T-helper 2 cell treated with Interferon-gamma antibody and Interleukin-4, amounts not matched to agents 5 μg/mL and 100 μg/mL, for 36 hours (primary cell): ENCODE measurements at places on chromosomes 13 and 19.

DNA sequence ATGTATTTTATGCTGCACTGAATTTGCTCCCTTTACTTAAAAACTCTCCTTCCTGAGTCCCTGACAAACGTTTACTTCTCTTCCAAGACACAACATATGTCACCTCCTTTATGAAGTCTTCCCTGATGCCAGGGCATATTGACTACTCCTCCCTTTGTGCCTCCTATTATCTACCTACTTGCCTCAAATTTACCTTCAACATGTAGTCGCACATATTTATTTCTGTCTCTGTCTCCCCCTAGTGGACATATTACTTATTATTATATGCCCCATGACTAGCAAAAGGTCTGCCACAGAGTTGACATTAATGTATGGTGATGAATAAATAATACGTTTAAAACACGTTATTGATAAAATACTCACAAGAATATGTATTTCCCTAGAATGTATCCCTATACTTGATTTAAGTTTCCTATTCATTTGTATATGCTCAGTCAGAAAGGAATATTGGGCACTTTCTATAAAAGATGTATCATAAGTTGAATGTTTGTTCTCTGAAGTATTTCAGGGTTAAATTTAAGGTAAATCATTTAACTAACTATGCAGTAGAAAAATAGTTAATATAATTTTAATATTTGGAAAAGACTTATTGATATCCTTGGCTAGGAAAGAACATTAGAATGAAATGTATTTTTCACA lies 250.3 kb upstream of the ATXN8OS start:
- no peak for DNase-seq

GRCh38 chr19:23098988-23099387 lies 17.8 kb upstream of the ZNF730 start:
- DNase-seq = no peak

- peak; percentile 79 for DNase-seq
These were observed 4.3 kb downstream of the BBC3 start for GRCh38 chr19:47226426-47227351.

- no peak for DNase-seq
These were observed 39.6 kb downstream of the ZNRF4 start for GRCh38 chr19:5494773-5495172.

- no peak for DNase-seq
These were observed 1411.0 kb upstream of the SLC10A2 start for GRCh38 chr13:104477261-104477660.

GRCh38 chr19:33988601-33989000 lies 183.7 kb upstream of the LSM14A start:
- no peak for DNase-seq

- DNase-seq = no peak
These were observed 20.2 kb downstream of the ATP8A2 start for GRCh38 chr13:25391932-25392331.

- peak; percentile 39 for DNase-seq
These were observed 4.3 kb upstream of the ZNF17 start for GRCh38 chr19:57406516-57407123.

DNA sequence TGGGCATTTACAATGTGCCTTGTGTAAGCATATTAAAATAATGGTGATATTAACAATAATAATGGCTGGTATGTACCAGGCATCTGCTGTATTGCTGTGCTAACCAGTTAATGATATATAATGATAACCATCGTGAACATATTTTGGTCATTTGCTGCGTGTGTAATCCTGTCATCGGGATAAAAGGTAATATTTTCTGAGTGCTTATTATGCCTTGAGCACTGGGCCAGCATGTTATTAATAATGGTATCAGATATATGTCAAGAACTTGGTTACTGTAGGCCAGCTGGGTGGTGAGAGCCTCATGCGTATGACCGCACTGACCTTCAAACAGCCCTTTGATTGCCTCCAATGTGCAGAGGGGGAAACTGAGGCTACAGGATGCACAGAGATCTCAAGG lies 22.2 kb upstream of the FXYD3 start:
- no peak for DNase-seq

GRCh38 chr13:45951724-45952123 lies 100.2 kb upstream of the SIAH3 start:
- no peak for DNase-seq

DNA sequence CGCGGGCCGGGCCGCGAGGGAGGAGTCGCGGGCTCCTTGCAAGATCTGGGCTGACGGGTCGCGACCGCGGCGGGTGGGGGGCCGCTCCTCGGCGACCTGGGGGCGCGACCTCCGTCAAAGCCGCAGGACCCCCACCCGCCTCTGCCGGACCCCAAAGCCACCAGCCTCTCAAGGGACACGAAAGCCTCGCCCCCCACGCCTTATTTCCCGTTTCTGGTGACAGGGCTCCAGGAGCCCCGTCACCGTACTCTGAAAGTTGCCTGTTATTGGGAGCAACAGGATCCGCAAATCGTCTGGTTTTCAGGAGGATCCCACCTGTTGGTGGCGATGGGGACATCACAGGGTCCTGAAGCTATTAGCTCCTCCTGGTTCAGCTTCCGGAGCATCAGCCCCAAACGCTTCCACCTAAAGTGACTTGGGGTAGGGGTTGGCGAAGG lies 530 bp downstream of the MAU2 start:
- peak; percentile 6 for DNase-seq

GRCh38 chr13:97434397-97435201 lies 630 bp downstream of the RAP2A start:
- DNase-seq = peak; percentile 45

DNA sequence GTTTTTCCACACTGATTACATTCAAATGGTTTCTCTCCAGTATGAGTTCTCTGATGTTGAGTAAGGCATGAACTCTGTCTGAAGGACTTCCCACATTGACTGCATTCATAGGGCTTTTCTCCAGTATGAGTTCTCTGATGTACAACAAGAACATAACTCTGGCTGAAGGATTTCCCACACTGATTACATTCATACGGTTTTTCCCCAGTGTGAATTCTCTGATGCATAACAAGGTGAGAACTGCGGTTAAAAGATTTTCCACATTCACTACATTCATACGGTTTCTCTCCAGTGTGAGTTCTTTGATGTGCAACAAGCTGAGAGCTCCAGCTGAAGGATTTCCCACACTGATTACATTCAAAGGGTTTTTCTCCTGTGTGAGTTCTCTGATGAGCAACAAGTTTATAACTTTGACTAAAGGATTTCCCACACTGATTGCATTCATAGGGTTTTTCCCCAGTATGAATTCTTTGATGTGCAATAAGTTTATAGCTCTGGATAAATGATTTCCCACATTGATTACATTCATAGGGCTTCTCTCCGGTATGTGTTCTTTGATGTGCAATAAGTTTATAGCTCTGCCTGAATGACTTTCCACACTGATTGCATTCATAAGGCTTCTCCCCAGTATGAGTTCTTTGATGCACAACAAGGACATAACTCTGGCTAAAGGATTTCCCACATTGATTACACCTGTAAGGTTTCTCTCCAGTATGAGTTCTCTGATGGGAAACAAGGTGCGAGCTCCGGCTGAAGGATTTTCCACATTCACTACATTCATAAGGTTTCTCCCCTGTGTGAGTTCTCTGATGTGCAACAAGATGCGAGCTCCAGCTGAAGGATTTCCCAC lies 23.5 kb downstream of the ZNF180 start:
- no peak for DNase-seq

DNA sequence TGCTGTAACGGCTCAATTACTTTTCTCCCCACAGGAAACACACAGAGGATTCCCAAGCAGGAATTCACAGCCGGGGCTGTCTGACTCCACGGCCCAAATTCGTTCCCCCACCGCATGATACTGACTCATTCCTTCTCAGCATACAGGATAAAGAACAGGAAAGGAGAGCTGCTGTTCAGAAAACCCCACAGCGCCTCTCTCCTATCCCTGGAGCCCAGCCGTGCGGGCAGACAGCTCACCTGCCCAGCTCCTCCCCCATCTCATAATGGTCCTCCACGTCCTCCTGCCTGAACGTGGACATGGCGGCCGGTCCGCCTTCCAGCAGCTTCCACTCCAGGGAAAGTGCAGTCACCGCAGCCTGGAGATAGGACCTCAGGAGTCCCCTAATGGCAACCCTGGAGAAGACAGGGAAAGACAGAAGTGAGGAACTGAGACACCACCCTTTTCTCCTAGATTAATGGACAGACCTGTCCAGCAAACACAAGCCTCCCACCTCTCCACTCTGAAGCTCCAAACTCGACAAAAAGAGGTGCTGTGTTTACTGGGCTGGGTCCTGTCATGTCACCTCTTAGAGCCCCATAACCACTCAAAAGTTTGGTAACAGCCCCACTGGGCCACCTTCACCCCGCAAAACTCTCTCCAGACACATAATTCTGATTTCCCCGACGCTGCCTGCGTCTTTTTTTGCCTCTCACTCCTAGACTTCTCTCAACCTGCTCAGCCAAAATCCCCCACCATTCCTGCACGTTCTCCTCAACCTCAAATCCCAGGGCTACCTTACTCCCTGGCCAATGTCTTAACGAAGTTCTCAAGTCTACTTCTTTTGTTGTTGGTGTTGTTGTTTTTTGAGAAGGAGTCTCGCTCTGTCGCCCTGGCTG lies 1.2 kb downstream of the DAPK3 start:
- no peak for DNase-seq

DNA sequence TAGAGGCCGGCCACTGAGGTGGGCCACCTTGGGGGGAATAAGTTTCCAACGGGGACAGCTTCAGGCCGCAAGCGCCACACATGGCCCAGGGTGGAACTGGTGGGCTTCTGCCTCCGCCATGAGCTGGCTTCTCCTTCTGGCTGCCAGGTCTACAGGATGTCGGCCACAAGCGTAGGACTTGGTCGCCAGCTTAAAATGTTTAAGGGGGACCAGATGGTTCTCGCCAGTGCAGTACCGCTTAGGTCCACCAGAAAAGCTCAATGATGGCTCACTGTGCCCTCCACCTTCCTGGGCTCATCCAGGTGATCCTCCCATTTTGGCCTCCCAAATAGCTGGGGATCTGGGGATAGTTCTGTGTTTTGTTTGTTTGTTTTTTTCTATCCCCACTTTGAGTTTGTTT lies 38.7 kb upstream of the ZNF254 start:
- DNase-seq = no peak

DNA sequence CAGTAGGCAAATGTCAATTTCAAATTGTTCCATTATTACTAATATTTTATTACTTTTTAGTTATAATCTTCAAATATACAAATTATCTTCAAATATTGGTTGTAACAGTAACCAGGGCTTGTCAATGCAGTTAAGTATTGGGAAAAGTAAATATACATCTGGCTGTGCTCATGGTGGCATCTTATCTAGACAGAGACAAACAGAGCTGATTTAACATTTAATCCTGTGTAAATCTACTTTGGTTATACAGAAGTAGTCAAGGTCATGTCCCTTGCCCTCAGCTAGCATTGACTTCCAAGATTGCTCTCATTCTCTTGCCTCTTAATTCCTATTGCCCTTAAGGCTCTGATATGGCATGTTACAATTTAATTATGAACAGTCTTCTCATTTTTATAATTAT lies 98.4 kb upstream of the KLHL1 start:
- no peak for DNase-seq

DNA sequence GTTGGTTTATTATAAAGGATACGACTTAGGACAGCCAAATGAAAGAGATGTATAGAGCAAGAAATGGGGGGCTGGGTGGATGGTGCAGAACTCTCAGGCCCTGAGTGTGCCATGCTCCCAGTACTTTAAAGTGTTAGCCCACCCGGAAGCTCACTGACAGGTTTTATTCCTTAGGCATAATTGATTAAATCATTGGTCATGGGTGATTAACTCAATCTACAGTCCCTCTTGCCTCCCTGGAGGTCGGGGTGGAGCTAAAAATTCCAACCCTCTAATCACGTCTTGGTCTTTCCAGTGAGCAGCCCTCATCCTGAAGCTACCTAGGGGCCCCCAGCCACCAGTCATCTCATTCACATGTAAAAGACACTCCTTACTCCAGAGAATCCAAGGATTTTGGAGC lies 9.9 kb upstream of the LEUTX start:
- DNase-seq = no peak

GRCh38 chr19:1438933-1439354 lies 748 bp downstream of the RPS15 start:
- DNase-seq = no peak

DNA sequence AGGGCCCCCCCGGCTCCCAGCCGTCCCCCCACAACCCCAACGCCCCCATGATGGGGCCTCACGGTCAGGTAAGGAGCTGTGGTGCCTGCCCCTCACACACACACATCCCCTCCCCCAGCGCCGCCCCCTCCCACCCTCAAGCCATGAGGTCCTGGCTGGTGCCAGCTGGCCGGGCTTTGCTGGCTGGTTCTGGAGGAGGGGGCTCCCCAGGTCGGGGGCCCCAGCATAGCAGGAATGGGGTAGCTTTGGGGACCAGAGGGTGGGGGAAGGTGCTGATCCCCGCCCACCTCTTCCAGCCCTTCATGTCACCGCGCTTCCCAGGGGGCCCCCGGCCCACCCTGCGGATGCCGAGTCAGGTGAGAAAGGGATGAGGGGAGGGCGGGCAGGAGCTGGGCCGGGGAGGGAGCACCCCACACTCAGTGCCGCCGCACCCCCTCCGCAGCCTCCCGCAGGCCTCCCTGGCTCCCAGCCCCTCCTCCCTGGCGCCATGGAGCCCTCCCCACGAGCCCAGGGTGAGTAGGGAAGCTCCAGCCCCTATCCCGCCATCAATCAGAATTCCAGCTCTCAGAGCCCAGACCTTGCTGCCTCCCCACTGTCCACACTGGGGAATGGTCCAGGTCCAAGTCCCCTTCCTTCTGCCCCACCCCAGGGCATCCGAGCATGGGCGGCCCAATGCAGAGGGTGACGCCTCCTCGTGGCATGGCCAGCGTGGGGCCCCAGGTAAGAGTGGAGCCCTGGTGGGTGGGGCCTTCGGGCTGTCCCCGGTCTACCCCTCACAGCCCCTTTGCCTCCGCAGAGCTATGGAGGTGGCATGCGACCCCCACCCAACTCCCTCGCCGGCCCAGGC lies 6.4 kb downstream of the ISYNA1 start:
- no peak for DNase-seq

- no peak for DNase-seq
These were observed 36.3 kb upstream of the FLT1 start for GRCh38 chr13:28531077-28531844.

DNA sequence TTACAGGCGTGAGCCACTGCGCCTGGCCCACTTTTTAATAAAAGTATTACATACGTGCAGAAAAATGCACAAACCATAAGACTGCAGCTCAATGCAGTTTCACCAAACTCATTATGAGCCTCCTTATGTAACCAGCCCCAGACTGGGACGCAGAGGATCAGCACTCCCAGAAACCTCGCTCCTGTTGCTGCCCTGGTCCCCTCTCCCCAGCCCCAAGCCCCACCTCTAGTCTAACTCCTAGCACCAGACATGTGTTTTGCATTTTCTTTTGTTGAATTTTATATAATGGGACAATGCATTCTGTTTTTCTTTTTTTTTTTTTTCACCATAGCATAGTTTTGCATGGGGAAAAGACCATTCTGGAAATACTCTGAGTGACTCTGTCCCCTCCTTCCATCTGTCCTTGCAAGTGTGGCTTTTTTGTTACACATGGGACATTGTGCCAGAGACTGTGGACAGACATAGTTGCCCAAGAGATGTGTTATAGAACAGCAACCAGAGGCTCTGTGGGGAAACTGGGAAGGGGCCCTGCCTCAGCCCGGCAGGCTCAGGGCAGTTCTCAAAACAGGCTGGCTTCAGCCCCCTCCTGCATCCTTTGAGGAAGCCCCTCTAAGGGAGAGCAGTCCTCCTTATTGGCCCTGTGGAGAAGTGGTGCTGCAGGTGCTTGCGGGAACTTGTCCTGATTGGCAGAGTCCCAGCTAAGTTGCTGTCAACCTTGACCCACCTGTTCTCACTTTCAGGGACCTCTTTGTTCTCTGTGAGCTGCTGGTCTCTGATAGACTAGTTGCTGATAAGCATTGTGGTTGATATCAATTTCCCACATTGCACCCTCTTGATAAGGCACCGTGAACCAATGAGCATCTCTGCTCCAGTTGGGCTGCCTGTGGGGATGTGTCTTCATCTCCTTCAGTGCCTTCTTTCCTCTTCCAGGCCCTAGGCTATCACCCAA lies 13.8 kb upstream of the OLFM4 start:
- no peak for DNase-seq
